Occipital lobe (tissue), 3 donors: ENCODE measurements at places on chromosomes 12 and 14. TPM values are rescaled to one million over a fixed set of nuclear protein-coding genes. Genes with fewer than 3 reads are reported as not detected.

Gene LYZ
- total RNA-seq = 4.5 TPM

Gene PPP2R5C
- 166 TPM for total RNA-seq

Gene CBX5
- 104 TPM for total RNA-seq

Gene FOXG1
- total RNA-seq = 75.5 TPM

Gene PUS1
- 5.6 TPM for total RNA-seq

Gene CIROP
- total RNA-seq = not detected

Gene DLGAP5
- 4.5 TPM for total RNA-seq
